ENCODE measurements at places on chromosomes 12 and 14.
A peak's percentile ranks its signal among the peaks of the same experiment; 100 is the strongest.

- no peak for DNase-seq
Measured at GRCh38 chr14:91387169-91387835, 30.3 kb downstream of the CCDC88C start.

DNA sequence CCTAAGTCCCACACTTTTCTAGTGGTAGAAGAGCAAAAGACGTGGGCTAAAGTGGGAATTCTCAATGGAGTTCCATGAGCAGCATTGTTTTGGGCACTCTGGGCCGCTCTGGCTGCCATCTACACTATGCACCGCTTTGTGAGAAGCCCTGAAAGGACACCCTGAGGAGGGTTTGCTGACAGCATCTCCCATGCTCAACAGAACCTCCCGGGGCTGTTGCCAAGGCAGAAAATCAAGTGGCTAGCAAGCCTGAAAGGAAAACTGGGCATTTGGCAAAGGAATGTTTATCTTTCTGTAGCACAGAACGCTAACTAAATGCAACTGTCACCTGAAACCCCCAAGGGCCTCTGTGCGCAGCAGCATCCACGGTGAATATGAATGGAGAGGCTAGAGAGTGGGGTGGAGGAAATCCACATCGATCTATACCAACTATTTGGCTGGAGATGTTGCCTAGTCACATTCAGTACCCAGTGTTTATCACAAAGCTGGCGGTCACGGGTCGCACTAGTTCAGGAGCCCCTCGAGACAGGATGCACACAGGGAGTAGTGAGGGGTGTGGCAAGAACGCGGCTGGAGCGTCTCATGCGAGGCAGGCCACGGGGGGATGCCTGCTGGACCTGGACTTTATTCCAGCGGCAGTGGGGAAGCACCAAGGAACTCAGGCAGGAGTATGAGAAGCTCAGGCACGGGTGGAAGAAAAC is 14.2 kb downstream of the APPL2 start:
- DNase-seq = no peak

GRCh38 chr12:105721051-105721825 is 390.7 kb downstream of the C12orf75 start:
- DNase-seq = peak; percentile 59

GRCh38 chr14:30108975-30109700 is 181.5 kb upstream of the PRKD1 start:
- no peak for DNase-seq

DNA sequence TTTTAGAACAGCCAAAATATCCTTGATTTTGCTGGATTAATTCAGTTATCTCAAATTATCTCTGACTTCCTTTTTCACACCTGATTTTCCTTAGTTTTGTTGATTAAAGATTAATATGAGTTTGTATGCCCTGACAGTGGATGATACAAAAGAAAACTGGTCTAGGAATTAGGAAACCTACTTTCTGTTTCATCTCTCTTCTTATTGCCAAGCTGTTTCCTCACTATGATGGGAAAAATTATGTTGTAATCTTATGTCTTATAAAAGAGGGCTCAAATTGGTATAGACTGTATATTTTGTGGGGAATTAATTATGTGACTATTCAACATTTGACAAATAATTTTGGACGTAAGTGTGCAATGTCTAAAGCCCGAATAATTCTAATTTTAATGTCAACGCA is 271.6 kb downstream of the FBXL14 start:
- no peak for DNase-seq

DNA sequence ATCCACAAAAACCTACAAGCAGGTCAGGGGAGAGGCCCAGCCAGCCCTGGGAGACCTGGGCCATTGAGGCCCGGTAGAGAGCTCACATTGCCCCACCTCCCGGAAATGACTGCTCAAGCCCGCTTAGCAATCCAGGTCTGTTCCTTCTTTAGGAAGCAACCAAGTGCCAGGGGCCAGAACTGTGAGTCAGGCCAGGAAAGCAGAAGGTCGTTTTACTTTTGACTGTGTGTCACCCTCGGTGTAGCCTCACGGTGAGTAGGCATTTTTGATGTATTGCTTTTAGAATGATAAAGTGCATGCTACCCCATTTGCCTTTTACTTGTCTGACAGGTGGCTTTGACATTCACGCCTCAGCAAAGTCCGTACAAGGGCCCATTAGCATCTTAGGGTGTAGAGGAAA is 25.4 kb upstream of the PWP1 start:
- no peak for DNase-seq

DNA sequence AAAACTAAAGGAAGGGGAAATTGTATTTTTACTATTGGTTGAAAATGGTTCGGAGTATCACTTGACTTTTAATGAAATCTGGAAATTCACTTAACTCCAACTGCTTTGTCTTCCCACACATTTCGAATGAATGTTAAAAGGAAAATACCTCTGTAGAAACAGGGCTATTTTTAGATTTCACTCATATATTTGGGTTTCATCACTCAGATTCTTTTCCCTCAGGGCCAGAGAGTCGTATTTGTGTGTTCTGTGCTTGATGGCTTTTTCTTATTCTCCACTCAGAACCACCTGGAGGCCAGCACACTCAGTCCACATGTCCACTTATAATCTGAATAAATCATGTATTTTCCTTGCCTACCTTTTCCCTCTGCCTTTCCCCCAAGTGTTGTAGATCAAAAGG is 40.0 kb downstream of the DAAM1 start:
- DNase-seq = no peak

DNA sequence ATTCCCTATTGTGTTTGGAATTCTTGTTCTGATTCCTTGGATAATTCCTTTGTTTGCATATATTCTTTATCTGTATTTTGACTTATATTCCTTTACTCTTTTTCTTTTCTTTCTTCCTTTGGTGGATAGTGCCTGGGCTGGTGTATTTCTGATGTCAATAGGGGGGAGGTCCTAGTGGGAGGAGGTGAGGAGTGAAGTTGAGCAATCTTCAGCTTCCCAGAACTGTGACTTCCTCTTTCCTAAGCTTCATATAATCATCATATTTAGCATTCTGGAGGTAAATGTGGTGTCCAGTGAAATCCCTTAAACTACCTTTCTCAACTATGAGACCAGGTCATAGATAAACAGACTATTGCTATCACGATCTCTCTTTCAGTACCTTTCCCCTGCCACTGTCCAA is 29.6 kb upstream of the TBPL2 start:
- no peak for DNase-seq

DNA sequence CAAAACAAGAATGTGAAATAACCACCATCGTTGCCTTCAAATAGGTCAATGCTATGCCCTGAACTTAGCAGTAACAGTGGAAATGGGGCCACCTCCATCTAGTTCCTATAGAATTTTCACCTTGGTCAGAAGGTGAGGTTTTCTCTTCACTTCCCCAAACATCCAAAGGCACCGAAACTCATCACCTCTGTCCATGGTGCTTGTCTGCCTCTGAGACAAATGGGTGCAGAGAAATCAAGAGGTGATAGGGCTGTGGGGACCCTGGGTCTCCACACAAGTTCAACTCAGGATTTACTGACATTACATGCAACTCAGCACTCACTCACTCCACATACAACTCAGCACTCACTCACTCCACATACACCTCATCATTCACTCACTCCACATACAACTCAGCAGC is 26.2 kb upstream of the TMEM132C start:
- DNase-seq = no peak

DNA sequence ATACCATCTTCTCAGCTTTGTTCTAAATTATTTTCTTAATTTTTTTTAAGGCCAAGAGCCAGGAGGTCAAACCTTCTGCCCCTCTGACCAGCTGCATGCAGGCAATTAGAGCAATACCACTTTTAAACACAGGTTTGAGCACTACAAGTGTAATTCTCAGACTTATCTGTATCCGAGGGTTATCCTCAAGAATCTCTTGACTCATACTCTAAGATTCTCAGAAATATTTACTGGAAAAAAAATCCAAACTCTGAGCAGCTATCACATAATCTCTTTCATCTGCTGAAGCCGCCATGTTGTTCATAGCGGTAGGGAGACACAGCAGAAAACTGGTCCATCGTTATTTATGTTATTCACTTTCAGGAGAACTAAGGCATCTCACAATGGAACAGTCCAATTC is 27.4 kb upstream of the PTHLH start:
- DNase-seq = no peak

GRCh38 chr14:72740504-72740961 is 153.4 kb downstream of the DPF3 start:
- DNase-seq = no peak

- peak; percentile 50 for DNase-seq
Measured at GRCh38 chr12:108884116-108885012, 4.5 kb downstream of the DAO start.

- peak; percentile 76 for DNase-seq
Measured at GRCh38 chr14:55454264-55455002, 14.0 kb upstream of the TBPL2 start.

DNA sequence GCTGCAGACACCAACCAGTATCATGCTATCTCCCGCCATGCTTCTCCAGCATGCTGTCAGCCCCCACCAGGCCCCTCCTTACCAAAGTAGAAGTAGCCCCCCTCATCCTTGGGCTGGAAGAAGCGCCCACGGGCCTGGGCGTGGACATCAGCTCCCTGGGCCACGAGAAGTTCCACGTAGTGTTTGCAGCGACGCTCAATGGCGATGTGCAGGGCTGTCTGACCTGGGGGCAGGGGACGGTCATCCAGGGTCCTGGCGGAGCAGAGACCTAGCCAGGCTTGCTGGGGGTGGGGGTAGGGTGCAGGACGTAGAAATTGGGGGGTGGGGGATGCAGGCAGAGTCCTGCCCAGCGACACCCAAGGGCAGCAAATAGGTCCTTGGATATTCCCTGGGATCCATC is 32.7 kb downstream of the TRPV4 start:
- no peak for DNase-seq

- DNase-seq = no peak
Measured at GRCh38 chr12:52631264-52631663, 12.9 kb upstream of the KRT73 start.

GRCh38 chr12:116155383-116155782 is 122.1 kb downstream of the MED13L start:
- DNase-seq = no peak

- peak; percentile 35 for DNase-seq
Measured at GRCh38 chr12:14454098-14454907, 88.8 kb downstream of the ATF7IP start.

DNA sequence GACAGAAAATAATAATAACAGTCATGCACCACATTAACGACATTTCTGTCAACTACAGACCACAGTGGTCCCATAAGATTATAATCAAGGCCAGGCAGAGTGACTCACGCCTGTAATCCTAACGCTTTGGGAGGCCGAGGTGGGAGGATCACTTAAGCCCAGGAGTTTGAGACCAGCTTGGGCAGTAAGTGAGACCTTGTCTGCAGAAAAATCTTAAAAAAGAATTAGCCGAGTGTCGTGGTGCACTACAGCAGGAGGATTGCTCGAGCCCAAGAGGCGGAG is 8.6 kb downstream of the NAB2 start:
- DNase-seq = no peak

DNA sequence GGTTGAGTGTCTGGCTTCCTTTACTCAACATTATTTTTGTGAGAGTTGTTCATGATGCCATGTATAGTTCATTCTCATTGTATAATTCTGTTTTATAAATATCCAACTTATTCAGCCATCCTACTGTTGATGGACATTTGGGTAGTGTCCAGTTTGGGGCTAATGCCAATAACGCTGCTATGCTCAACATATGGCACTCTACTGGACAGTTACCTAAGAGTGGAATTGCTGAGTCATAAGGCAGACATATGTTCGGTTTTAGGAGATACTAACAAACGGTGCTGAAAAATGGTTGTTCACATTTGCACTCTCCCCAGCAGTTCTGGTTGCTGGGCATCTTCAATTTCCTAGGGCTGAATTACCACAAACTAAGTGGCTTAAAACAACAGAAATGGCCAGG is 28.7 kb upstream of the P2RX4 start:
- no peak for DNase-seq

Measured in NCI-H1417 (cell line).